ENCODE measurements at places on chromosomes 3 and 15. TPM values are rescaled to one million over a fixed set of nuclear protein-coding genes. Genes with fewer than 3 reads are reported as not detected.

Gene IVD
- total RNA-seq: 47.1 TPM

Gene FGF7
- not detected for total RNA-seq

DNA sequence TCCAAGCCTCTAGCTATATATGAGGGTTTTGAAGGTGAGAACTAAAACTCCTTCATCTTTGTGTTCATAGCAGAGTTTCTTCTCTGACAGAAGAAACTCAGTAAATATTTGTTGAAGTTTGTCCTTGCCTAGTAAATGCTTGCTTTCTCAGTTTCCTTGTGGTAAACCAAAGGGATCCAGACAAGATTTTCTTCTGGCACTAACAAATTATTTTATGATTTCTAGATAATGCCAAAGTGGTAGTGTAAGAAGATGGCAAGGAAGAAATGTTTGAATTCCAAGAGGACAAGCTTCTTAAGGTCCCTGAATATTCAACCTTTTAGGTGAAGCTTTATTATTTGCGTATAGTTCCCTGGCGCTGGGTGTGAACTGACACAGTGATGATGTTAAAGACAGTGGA, 14.4 kb downstream of the ARIH1 start:
- H3K4me1 ChIP-seq: peaks cover 21% of the 10 kb centered on the region
- no peak for DNase-seq
- H3K36me3 ChIP-seq: peaks cover 10% of the 10 kb centered on the region
- peak overlapping the region; percentile 16 for H3K27ac ChIP-seq

DNA sequence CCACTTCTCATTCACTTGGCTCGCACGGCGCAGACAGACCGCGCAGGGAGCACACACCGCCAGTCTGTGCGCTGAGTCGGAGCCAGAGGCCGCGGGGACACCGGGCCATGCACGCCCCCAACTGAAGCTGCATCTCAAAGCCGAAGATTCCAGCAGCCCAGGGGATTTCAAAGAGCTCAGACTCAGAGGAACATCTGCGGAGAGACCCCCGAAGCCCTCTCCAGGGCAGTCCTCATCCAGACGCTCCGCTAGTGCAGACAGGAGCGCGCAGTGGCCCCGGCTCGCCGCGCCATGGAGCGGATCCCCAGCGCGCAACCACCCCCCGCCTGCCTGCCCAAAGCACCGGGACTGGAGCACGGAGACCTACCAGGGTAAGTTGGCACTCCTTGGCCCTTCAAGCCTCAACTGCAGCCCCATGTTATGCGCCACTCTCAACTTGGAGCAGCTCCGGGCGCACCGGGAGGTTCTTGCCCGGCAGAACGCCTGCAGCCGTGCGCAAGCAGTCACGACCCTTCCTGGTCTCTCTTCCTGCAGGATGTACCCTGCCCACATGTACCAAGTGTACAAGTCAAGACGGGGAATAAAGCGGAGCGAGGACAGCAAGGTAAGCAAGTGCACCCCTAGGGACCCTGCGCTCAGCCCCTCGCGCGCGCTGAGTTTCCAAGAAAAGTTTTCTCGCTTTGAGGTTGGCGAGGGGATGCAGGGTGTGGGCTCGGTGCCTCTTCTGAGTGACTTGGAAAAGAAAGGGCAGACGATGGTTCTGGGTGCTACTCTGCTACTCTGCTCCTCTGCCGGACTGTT, at the start of gene BHLHE40:
BHLHE40 (plus strand) TSS at position 10 of the 801 bp plus-strand sequence; CDS start at position 292, 282 bp downstream.
- H3K4me3 ChIP-seq: peak within 1 kb of the TSS; percentile 99
- H3K27me3 ChIP-seq: no peaks in the 10 kb centered on the region
- H3K36me3 ChIP-seq: peaks cover 51% of the 10 kb centered on the region
- H3K27ac ChIP-seq: peak within 1 kb of the TSS; percentile 98
- DNase-seq: no peak

DNA sequence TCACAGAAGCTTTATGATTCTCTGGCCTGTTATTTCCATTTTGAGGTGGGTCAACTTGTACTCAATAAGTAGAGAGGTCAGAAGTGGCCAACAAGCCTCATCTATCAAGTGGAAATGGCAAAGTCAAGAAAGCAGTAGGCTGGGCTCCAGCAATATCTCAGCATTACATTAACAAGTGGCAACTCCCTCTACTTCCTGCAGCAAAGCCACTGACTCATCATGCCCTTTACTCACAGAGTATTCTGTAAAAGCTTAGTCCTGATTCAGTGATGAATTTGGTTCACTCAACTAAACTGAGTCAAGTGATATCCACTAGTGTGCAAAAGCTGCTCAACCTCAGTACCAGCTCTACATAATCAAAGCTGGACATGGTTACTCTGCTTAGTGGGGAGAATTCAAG, 954.6 kb downstream of the EPHA3 start:
- no peak overlapping the region for H3K4me3 ChIP-seq
- no peaks in the 10 kb centered on the region for H3K27me3 ChIP-seq
- H3K4me1 ChIP-seq: no peaks in the 10 kb centered on the region
- no peak overlapping the region for H3K27ac ChIP-seq
- DNase-seq: no peak

Gene BAHD1
- total RNA-seq: 28.7 TPM

DNA sequence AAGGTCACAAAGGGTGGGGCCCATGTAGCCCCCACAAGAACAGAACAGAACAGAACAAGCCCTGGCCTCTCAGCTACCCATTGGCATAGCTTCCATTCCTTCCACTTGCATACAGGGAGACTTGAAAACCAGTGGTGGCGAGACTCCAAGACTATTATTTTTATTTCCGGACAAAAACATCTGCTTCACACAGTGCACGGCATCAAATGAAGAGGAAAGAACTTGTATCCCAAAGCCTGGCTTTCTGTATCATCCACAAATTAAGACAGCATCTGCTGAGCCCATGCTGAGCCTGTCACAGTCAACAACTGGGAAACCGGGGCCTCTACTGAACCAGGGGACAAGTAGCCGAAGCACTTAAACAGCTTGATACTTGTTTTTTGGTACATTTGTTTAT, 56.0 kb downstream of the CLEC3B start:
- peaks cover 3% of the 10 kb centered on the region for H3K27me3 ChIP-seq
- no peak overlapping the region for H3K4me3 ChIP-seq
- peaks cover 17% of the 10 kb centered on the region for H3K36me3 ChIP-seq
